Purkinje cell (primary cell): ENCODE measurements at places on chromosomes 7 and 10. TPM values are rescaled to one million over a fixed set of nuclear protein-coding genes. Genes with fewer than 3 reads are reported as not detected.

The MLXIPL gene
- 1.4 TPM in 1 of 2 replicates, not detected in the other for polyA plus RNA-seq

The MYO1G gene
- 0.31 TPM in 1 of 2 replicates, not detected in the other for polyA plus RNA-seq

The ADGRA1 gene
- polyA plus RNA-seq: 5.6 TPM in 1 of 2 replicates, not detected in the other

The UNCX gene
- 0.12 TPM in 1 of 2 replicates, not detected in the other for polyA plus RNA-seq

The DPP6 gene
- 59.5 and 60.8 TPM in 2 replicates for polyA plus RNA-seq
